Activated T-cell treated with anti-CD3 and anti-CD28 coated beads, Interleukin-2, amount 50 U/mL, for 24 hours (primary cell): ENCODE measurements at places on chromosomes 12 and 14.

- peak; percentile 33 for DNase-seq
Observed at GRCh38 chr14:96038558-96038919, 623 bp upstream of the C14orf132 start.

GRCh38 chr14:87102811-87103378, 890.1 kb downstream of the GALC start:
- no peak for DNase-seq

DNA sequence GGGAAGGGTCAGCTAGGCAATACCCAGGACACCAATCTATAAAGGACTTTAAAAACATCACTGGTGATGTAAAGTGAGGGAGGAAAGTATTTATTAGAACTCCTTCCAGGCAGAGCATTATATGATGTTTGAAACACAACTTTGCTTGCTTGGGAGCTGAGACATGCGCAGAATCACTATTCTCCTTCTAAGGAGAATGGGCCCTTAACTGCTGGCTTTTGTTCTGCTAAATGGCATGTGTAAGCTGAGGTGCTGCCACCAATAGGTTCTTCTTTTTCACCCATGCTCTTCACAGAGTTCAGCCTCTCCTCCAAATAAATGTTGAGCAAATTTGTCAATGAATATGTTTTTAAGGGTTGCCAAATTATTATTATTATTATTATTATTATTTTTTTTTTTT, 3.9 kb downstream of the STAC3 start:
- no peak for DNase-seq

GRCh38 chr12:19981944-19982343, 386.4 kb upstream of the PDE3A start:
- no peak for DNase-seq

DNA sequence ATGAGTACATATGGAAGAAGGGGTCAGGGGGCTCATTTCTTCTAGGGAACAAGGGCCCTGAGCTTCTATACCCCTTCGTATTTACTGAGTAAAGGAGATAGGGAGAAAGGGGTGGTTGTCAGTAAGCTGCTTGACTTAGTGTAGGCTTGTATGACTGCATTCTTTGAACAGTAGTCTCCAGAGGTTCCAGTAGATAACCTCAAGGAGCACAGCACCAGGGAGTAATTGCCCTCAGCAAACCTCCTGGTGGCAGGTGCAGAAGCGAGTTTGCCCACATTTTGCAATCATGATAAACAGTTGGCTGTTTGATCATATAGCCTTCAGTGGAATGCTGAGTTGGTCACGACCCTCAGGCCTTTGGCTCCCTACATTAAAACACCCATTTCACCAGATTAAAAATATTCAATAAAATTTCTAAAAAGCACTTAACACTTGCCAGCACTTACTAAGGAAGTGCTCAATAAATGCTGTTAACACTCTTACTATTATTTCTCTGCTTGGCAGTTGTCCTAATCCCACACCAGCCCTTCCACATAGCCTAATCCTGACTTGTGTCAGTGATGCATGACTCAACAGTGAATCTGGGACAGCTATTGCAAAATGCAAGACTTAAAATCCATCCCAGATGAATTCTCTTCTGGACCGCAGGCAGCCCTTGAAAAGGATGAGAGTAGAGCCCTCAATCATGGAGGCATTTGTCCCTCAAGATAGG, 3.7 kb upstream of the DHRS4L2 start:
- no peak for DNase-seq

- no peak for DNase-seq
Observed at GRCh38 chr12:31560516-31560915, 30.4 kb downstream of the DENND5B start.

- DNase-seq, result no peak
Observed at GRCh38 chr12:131239384-131240094, 285.8 kb downstream of the ADGRD1 start.

- DNase-seq, result no peak
Observed at GRCh38 chr12:90979951-90980350, 24.8 kb downstream of the EPYC start.

DNA sequence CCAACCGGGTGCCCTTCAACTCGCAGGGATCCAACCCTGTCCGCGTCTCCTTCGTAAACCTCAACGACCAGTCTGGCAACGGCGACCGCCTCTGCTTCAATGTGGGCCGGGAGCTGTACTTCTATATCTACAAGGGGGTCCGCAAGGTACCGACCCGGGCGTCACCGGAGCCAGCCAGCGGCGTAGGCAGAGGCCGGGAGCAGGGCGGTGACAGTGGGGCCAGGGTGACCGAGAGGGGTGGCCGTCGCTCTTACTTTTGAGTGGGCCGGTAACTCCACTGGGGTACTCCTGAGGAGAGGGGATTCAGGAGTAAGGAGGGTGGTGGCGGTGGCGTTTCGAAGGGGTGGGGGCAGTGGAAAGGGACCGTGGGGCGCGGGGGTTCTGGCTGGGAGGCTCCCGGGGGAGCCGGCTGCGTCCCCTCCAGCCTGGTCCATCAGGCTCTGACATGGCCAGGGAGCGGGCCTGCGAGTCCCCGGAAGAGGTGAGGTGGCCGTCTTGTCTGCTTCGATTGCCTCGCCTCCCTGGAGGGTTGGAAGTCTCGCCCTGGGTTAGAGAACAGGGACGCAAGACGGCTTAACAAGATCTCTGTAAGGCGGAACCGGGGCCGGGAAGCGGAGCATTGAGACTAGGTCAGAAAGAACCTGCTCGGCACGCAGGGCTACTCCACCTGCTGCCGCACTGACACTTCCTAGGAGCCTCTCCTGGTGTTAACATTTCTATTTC, 491 bp downstream of the WDR20 start:
- peak; percentile 56 for DNase-seq

DNA sequence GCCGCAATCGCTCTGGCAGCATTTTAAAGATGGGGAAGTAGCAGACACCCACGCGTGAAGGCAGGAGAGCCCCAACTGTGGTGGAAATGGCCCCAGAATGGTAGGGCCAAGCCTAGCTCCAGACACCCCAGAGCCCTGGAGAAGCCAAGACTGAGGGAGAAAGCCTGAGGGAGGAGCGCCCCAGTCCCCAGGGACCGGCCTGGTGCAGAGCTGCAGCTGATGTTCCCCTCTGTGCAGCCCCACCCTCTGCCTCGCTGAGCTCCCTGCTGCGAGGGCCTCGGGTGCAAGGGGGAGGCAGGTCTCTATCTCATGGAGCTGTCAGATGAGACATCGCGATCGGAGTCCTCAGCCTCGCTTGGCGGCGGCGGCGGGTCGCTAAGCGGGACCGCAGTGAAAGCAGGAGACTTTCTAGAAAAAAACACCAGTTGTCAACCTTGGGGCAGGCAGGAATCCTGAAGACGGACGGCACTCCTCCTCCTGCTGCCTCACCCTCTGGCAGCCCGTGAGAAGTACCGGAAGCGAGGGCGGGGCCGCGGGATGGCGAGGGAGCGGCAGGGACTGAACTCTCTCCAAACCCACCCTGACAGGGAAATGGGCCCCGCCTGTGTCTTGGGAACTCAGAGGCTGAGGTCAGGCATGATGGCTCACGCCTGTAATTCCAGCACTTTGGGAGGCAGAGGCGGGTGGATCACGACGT, 6.0 kb downstream of the GAPDH start:
- peak; percentile 73 for DNase-seq

DNA sequence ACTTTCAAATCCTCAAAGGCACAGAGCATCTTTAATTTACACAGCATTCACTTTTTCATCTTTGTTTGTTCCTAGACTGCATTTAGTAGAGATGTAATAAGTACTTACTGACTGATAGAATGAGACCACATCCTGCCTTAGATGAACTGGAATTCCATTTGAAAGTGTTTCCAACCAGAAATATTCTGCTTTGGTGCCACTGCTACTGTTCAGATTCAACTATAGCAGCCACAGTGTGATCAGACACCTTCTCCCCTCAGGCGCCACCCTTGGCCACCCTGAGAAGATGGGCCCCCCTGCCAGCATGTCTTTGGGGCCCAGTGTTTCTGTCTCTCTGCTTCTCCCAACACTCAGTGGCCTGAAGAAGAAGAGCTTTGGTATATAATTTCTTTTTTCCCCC, 449.1 kb downstream of the RAD51B start:
- no peak for DNase-seq

DNA sequence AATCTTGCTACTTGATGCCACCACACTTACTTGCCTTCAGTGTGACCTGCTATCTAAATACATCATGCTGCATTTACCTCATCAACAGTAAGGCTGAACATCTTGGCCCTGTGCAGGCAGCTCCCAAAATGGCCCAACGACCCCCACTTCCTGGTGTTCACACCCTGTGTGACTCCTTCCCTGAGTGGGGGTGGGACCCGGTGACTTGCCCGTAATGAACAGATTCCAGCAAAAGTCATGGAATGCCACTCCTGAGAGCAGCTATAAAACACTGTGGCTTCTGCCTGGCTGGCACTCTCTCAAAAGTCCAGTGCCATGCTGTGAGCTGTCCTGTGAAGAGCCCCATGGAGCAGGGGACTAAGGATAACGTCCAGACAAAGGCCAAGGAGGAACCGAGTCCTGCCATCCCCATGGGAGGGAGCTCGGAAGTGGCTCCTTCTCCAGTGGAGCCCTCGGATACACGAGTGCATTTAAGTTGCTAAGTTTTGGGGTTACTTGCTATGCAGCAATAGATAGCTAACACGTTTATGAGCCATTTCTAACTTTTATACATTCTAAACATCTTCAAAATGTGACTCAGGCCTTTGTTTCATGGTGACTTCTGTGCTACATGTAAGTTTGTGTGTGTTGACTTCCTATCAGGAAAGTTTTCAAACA, 33.0 kb downstream of the P2RX2 start:
- DNase-seq, result no peak

DNA sequence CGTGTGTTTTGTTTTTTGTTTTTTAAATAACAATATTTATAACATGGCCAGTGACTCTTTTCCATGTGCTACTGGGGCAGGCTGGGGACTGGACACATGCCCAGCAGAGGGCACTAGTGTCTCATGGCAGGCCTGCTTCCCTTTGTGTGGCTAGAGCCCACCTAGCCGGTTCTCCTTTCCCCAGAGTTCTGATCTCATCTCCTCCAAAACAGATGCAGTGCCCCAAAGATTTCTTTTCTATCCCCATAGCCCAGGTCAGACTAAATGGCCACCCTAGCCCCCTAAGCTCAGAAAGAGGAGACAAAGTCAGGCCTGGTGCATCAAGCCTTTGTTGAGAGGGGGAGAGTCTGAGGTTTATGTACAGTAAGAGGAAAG, 21.2 kb downstream of the PRPF40B start:
- DNase-seq, result peak; percentile 85

DNA sequence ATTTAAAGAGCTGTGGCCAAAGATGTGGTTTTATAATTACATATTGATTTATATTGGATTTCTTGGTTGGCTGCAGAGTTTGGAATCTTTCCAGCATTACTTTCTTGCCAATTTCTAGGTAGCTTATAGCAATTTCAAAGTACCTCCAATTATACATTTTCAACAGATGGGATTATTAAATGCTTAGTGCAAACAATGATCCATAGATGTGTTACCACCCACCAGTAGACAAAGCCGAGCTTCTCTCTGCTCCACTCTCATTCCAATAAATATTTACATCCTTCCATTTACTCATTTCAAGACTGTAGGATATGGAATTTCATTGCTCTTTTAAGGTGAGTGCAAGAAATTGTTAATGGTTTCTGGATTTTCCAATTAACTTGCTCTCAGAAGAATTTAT, 21.6 kb upstream of the TMCC3 start:
- no peak for DNase-seq

DNA sequence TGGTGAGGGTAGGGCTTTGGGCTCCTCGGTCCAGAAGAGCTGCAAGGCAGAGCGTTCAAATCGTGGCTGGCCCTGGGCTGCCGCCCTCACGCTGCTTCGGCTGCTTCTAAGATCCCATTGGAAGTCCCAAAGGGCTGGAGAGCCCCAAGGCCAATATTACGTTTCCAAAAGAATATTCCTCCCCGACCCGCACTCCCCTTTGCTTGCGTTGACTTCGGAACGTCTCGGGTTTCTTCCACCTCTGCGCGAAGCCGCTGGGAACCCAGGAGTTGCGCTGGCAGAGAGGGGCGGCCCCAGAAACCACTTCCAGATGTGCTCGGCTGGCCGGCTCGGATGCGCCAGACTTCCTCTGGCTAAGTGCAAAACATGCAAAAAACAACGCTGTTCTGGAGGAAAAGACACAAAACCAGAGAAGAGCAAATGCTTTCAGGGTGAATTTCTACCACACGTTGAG, at the start of gene GLT8D2:
Gene GLT8D2 (minus strand): TSS at position 285 of the 454 bp plus-strand sequence. CDS start 30,539 bp downstream, outside the sequence.
- no peak for DNase-seq

- no peak for DNase-seq
Observed at GRCh38 chr14:57009585-57010515, 199.6 kb upstream of the OTX2 start.

- no peak for DNase-seq
Observed at GRCh38 chr14:101294136-101294535, 267.2 kb upstream of the DIO3 start.

DNA sequence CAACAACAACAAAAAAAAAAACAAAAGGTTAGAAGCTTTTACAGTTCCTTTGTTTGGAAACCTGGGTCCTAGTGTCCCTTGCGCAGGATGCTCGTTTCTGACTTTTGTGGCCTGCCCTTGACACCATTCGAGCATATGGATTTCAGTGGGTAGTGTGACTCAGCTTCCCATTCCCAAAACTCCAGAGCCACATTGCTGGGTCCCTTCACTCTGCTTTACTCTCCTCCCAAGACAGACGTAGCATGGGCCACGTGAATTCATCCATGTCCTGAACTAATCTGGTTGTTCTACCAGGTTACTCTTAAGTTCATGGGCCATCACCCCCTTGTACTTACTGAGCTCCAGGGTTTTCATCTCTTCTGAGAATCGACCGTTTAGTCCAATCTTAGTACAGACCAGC, 68.0 kb upstream of the MAX start:
- DNase-seq, result no peak

GRCh38 chr14:66281036-66281776, 205.0 kb upstream of the CCDC196 start:
- no peak for DNase-seq

GRCh38 chr12:104357421-104357952, 53.9 kb downstream of the EID3 start:
- DNase-seq, result no peak

DNA sequence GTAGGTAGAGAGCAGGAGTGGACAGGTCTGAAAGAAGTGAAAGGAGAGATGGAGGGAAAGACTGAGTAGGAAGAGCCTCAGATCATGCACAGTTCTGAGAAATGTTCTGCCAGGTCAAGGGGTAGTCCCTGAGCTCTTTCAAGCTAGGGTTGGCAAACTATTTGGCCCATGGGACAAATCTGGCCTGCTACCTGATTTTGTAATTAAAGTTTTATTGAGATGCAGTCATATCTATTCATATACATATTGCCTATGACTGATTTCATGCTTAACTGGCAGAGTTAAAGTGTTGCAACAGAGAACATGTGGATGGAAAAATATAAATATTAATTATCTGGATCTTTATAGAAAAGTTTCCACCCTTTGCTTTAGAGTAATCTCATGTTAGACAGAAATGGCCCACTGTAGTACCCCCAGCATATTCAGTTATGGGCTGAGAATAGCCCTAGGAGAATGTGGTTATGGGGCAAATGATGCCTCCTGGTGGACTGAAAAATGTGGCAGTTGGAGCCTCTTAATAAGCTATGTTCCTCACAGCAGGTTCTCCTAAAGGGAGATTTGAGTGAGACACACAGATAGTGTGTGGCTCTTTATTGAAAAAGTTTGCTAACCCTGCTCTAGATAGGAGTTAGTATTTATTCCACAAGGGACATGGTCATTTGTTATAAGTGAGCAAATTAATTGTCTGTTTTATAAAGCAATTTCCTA, 476.9 kb downstream of the LRIG3 start:
- DNase-seq, result no peak
